ENCODE measurements at places on chromosomes 4 and X.

DNA sequence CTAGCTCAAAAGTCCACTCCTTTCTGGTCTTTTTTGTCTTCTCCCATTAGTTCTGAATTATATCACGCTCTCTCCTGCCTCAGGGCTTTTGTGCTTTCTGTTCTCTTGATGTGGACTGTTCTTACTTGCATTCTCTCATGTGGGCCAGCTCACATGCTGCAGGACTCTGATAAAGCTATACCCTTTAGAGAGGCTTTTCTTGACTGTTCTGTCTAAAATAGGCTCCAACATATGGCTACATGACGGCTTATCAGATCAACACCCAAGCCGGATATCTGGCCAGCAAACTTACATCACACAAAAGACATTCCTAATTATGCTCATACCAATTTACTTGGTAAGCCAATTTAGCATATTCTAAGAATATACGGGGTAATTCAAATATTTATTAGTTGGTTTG is 1494.5 kb downstream of the TECRL start:
- no peak for DNase-seq

- DNase-seq, result no peak
Measured at GRCh38 chrX:144259054-144259453, 375.2 kb downstream of the UBE2NL start.

DNA sequence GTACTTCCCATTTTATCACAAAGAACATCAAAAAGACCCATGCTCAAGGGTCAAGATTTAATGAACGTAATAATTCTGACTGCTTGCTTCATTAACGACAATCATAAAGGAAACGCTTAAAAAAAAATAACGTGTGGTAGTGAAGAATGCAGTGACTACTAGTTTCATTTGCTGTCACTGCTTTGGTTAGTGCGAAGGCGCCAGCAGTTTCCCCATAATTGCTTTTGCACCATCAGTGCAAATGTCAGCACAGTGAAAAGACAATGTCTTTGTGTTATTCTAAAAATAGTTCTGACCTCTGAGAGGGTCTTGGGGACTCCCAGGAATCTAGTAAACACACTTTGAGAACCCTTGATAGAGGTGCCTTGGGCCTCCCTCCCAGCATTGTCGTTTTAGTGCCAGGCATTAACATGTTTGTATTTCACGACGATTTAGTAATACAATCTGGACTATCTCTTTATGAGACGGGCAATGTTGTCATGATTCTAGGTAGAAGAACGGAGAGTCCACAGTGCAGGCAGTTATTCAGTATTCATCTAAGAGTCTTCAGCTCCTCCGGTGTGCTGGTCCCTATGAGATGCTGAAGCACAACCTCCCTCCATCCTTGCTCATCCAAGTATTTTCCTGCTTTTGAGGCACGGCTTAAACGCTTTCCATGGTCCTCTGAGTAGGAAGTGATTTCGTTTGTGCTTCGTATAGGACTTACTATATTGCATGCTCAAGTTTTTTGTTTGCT is 71.0 kb downstream of the AFF1 start:
- DNase-seq, result no peak

- no peak for DNase-seq
Measured at GRCh38 chrX:10818651-10819050, 198.3 kb upstream of the MID1 start.

- DNase-seq, result no peak
Measured at GRCh38 chr4:8234715-8235114, 34.8 kb upstream of the HTRA3 start.

DNA sequence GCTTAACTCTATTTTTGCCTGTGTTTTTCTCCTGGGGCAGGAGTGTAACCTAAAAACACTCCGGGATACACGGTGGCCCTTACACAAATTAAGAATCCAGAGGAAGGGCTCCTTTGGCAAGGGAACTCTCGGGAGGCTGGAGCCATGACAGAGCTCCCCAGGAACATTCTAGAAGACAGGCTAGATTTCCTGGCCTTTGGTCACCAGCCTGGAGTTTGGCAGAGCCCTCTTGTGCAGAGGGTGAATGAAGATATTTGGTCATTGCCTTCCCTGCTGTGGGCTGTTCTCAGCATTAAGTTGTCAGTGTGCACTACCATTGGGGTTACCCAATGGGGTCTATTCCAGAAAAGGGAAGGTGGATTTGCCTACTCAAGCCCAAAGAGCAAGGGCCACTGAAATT is 53.8 kb upstream of the LNX1 start:
- DNase-seq, result no peak

DNA sequence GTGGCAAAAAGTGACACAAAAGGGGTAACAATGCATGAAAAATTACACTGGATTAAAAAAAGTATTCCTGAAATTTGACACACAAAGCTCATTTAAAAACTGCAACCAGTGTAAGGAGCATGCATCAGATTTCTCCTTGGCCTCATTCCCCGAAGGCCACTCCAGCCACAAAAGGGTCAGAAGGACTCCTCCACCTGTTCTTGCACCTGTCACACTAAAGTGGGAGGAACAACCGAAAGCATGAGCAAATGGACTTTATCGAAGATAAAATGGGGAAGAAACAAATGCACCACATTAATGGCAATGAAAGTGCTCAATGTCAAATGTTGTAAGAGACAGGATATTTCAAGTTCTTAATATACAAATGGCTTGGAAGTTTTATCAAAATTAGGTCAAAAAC is 88.2 kb downstream of the ADGRA3 start:
- no peak for DNase-seq

DNA sequence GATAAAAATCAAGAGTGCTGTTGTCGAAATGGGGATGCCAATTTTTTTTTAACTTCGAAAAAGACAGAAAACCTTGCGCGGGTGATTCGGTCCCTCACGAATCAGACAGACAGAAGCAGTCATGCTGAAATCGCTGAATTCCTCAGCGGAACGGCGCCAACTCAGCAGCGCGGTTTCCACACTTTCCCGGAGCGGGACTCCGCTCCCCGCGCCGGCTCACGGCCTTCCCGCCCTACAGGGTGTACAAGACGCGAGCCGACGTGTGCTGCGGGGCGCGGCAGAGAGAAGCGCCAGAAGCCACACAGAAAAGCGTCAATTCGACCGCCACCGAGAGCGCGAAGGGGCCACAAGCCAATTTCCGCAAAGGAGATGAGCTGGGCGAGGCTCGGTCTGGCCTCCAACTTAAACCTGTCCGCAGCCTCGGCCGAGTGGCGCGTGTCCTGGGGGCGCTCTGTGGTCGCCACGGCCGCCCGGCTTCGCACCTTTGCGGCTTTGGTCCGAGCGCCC is 1.3 kb downstream of the NEXMIF start:
- peak; percentile 13 for DNase-seq

DNA sequence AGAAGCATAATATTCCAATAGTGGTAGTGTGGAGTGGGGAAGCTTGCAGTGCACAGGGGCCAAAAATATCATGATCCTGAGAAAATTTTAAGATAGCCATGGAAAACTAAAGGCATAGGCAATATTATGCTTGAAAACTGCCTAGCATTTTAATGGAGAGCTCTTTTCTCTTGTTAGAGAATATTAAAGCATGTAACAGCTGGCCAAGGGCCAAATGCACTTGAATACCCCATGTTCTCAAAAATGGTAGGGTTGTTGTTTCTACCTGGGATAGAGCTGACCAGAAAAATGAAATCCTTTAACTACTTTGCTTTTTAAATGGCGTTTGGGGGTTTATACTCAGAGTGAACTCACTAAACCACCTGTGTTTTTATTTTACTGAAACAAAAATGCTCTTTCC is 739.6 kb upstream of the SLIT2 start:
- no peak for DNase-seq

- no peak for DNase-seq
Measured at GRCh38 chrX:31070057-31070468, 1.8 kb downstream of the FTHL17 start.

DNA sequence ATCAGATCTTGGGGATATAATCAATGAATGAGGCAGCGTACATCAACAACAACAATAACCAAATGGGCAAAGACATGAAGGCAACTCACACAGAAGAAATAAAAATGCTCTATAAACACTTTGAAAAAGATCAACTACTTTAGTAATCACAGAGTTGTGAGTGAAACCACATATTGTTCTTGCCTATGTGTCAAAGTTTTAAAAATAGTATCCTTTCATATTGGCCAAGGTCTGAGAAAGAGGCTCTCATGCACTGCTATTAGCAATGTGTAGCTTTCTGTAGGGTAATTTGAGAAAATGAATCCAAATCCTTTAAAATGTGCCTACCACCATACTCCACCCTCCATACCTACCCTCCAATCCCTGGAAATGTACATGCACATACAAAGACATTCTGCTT is 25.0 kb downstream of the COQ2 start:
- no peak for DNase-seq

DNA sequence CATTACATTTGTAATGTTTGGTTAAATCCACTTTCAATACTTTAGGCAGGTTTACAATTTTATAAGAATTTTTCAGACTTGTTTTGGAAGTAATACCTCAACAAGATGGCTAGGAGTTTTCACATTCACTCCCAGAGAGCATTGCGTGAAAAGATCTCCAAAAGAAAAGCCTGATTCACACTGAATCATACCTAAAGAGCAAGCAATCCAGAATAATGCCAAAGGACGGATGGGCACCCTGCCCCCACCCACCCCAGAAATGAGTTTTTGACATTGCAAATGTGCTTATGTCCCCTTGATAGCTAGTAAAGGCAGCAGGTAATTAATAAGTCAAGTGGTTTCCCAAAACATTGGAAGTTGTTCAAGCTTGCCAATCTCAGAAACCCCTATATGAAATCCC is 557.7 kb upstream of the TENM3 start:
- DNase-seq, result no peak

- DNase-seq, result no peak
Measured at GRCh38 chr4:138949866-138950265, 65.7 kb upstream of the NOCT start.

GRCh38 chr4:150987204-150987603 is 27.9 kb downstream of the LRBA start:
- no peak for DNase-seq

DNA sequence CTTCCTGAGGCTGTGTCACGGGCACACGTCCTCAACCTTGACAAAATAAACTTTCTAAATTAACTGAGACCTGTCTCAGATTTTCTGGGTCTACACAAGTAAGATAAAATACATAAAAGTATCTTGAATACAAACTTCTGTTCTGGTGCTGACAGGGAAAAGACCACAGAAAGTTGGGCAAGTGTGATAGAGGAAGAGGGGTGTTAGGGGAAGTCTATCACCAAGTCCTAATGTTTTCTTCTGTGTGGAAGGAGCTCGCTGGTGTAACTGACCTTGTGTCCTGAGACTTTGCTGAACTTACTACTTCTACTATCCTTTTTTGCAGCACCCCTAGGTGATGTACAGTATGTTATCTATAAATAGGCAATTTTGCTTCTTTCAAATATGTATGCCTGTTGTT is 97.0 kb upstream of the STIM2 start:
- DNase-seq, result no peak

DNA sequence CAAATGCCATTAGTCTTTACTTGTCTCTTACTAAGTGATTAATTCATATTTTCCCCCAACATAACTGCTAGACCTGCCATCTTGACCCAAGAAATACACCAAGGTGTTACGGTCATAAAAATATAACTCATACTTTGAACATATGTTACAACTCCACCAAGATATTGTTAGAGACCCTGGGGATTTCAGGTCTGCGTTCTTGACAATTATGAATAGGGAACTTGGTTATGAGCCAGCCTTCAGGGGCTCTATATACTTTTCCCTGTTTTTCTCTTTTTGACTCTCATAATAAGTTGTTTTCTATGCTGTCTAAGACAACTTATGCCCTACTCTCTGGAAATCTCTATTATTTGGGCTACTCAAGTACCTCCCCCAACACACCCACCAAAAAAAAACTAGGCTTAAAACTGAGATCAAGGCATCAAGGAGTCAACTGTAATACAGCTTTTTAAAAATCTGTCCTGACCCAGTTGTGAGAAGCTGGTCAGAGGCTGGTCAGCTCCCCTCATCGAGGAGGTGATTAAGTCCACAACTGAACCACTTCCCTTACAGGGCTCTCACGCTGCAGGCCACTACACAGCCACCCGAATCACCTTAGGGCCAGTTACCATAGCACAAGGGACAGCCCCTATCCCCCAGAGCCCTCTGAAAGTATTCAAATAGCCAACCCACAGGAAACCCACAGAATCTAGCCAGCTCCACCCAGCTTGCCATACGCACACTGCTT is 10.5 kb upstream of the TLR3 start:
- DNase-seq, result no peak

Data from RWPE2 (cell line).